SHP77 (cell line): ENCODE measurements at places on chromosomes 3 and 15.

- no peak for DNase-seq
Measured at GRCh38 chr3:183591881-183592521, 36.5 kb upstream of the KLHL6 start.

GRCh38 chr3:194375473-194376240 lies 6.1 kb upstream of the LRRC15 start:
- DNase-seq: no peak

DNA sequence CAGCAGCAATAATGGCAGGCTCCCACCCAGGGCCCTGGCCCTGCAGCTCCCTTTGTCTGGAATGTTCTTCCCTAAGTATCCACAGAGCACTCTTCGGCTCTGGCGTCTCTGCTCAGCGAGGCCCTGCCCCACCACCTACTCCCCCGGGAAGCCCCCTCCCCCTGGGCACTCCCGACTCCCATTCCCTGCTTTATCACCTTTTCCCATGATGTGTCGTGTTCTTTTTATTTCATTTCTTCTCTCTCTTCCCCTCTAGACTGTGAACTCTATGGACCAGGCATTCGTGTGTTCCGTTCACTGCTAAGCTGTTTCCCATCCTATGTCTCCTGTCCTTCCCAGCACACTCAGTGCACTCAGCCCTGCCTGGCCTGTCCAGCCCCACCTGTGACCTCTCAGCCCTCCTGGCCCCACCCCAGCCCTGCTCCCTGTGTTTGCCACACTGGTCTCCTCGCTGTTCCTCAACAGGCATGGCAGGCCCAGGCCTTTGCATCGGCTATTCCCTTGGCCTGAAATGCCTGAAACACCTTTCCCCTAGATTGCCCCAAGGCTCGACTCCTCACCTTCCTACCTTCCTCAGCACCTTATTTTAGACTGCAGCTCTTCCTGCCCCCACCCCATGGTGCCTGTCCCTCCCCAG lies 107.4 kb downstream of the TPRA1 start:
- DNase-seq: no peak

- no peak for DNase-seq
Measured at GRCh38 chr15:69861331-69862171, 236.2 kb downstream of the TLE3 start.

- no peak for DNase-seq
Measured at GRCh38 chr3:13108861-13109260, 35.6 kb upstream of the IQSEC1 start.

DNA sequence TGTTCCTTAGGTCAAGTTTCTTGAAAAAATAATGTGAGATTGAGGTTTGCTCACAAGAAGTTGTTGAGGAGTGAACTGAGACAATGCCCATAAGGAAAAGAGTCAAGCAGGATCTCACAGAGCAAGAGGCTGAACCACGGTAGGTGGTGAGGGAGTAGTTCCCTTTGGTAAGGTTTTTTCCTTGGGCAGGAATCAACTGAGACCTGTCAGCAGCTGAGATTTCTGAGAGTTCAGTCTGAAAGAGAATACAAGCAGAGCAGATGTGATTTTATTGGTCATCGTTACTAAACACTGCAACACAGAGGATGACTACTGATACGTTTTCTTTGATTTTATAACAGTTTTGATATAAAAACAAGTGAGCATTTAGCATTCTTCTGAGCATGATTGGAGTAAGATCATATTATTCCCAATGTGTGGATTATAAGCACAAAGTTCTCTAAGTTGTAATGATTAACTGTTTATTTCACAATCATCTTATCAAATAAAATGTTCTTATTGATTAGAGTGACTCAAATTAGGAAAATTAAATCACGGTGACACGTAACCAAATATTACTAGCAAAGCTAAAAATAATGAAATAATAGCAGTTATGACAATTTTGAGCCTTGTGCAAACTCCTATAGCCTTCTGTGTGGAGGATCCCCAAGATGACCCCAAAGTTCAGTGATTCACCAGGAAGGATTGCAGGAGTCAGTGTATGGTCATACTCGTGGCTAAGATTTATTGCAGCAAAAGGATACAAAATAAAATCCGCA lies 346.2 kb upstream of the ZNF717 start:
- no peak for DNase-seq

GRCh38 chr15:66310786-66311185 lies 17.4 kb downstream of the DIS3L start:
- DNase-seq: no peak
